SJCRH30 (cell line): ENCODE measurements at places on chromosomes 3 and 15. TPM values are rescaled to one million over a fixed set of nuclear protein-coding genes. Genes with fewer than 3 reads are reported as not detected.

DNA sequence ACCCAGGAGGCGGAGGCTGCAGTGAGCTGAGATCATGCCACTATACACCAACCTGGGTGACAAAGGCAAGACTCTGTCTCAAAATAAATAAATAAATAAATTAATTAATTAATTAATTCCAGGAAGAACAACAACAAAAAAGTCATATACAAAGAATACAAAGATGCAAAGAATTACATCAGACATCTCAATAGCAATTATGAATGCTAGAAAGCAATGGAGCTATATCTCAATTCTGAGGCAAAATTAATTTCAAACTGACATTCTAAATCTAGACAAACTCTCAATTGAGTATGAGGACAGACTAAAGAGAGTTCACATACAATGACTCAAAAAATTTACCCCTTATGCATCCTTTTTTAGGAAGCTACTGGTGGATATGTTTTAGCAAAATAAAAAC is 69.6 kb upstream of the CTNNB1 start:
- no peak for DNase-seq

DNA sequence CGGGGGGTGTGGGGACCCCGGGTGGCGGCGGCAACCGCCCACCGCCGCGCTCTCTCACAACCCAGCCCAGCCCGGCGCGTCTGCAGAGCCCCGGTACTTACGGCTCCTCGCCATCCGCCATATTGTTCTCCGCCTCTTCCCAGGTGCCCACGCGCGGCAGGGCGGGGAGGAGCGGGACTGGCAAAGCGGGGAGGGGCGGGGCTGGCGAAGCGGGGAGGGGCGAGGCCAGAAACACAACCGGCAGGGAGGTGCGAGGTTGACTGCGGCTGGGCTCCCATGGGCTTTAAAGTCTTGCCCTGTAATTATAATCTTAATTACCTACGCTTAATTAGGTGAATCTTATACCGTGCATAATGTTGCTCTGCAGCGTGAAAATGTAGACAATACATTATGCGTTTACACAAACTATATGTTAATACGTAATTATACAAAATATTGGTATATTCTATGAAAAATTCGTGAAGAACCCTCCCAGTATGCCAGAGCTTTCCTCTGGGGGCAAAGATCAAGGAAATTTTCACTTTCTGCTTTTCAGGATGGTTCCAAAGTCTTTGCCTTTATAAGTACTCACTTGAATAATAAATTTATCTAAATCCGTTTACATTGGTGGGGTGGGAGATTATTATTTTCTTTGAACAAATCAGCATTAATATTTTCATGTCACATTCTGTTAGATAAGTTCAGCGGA is at the start of gene UBA3:
Gene UBA3 (minus strand): TSS at position 133 of the 688 bp plus-strand sequence. CDS start 12 bp downstream, at position 121.
- DNase-seq, result peak; percentile 84

DNA sequence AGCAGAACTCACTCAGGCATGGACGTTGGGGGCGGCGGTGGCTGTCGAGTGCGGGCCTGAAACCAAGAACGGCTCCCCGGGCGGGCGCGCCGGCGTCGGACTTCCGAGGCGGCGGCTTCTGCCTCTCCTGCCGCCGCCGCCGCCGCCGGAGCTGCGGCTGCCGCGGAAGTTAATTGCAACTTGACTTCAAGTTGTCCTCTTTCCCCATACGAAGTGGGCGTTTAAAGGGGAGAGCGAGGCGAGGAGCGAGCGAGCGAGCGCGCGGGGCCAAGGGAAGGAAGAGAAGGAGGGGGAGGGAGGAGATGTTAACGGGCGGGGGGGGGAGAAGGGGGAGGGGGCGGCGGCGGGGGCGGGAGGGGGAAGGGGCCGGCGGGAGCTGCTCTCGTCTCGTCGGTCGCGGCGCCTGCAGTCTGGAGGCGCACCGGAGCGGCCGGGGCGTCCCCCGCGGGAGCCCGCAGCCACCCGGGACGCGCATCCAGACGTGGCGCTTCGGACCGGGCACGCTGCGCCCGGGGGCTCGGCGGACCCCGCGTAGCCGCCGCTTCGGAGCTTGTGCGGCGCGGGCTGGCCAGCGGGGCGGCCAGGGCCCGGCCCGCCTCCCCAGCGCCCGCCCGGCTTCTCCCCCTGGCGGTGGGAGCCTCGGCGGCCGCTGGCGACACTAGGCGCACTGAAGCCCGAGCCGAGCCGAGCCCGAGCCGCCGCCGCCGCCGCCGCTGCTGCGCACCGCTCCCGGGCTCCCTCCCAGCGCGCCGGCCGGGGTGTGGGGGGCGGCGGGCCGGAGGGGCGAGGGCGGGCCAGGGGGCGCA is 19.7 kb upstream of the SATB1 start:
- DNase-seq, result peak; percentile 49

GRCh38 chr15:22949074-22949547 is 31.1 kb downstream of the CYFIP1 start:
- no peak for DNase-seq

Gene EIF4A2
- total RNA-seq, result 261 and 315 TPM in 2 replicates

Gene DPPA4
- total RNA-seq, result not detected in 2 replicates

Gene FAM43A
- total RNA-seq, result 1.9 TPM in 2 replicates

Gene MESP1
- not detected in 2 replicates for total RNA-seq
